HuH-7.5 (cell line): ENCODE measurements at places on chromosomes 16 and 17.

DNA sequence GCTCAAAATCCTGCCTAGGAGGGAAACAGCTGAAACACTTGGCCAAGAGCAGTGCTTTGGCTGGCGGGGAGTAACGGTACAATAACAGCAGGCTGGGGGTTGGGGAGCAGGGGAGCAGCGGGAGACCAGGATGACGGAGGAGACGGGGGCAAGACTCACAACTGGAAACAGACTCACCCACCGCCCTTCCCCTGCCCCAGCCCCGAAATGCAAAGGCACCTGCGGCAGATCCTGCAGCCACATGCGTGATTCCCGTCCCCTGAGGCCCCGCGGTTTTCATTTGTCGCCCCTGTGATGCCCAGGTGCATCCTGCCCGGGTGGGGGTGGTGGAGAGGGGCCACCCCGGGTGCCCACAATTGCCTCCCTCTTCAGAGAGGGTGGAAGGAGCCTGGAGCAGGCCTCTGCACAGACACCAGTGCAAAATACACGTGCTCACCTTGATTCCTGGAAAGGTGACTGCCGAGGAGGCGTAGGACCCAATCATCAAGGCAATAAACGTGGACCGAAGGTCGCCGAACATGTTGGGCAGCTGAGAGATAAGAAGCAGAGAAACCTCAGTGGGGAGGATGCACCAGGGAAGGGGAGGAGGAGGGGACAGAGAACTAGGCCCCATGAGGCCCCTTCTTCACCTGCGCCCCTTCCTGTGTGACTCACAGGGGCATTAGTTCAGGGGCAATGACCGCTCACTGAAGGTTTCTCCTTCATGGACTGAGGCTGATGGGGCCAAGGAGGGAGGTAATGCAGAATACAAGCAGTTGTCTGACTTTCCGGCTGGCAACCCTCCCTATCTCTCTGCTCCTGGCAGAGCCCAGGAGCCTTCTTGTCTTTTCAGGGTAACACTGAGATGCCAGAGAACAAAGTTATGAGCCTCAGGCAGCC is 30.4 kb upstream of the PITPNA start:
- DNase-seq: peak; percentile 54

DNA sequence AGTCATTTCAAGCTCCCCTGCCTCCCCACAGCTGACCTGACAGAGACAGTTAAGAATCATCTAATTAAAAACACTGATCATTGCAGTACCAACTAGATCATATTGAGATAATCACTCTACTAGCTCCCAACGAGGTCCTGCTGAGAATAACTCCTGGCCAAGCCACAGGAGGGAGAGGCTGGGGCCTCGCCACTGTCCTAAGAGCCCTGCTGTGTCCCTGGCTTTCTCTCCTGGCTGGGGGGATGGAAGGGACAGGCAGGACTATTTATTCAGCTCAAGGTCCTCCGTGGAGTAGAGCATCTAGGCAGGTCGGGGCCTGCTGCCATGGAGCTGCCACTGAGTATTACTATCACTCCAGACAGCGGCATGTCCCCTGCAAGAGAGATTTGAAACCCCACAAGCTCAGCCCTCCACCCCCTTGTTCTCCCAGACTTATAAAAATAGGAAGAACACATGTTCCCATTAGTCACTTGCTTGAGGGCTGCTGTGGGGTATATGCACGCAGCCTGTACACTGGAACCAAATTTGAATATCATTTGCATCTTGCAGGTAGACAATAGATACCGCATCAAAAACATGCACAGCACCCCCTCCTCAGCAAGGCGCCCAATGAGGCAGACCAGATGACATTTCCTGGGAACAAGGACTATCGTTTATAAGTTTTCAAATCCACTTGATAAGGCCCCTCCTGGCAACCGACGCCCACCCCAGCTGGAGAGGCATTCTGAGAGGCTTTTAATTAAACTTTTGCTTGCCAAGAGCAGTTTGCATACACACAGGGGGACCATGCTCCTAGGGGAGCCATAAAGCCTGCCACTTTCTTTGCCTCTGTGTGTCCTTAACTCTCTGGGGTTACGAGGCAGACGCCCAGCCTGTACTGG is 385.2 kb upstream of the ZFHX3 start:
- DNase-seq: no peak

DNA sequence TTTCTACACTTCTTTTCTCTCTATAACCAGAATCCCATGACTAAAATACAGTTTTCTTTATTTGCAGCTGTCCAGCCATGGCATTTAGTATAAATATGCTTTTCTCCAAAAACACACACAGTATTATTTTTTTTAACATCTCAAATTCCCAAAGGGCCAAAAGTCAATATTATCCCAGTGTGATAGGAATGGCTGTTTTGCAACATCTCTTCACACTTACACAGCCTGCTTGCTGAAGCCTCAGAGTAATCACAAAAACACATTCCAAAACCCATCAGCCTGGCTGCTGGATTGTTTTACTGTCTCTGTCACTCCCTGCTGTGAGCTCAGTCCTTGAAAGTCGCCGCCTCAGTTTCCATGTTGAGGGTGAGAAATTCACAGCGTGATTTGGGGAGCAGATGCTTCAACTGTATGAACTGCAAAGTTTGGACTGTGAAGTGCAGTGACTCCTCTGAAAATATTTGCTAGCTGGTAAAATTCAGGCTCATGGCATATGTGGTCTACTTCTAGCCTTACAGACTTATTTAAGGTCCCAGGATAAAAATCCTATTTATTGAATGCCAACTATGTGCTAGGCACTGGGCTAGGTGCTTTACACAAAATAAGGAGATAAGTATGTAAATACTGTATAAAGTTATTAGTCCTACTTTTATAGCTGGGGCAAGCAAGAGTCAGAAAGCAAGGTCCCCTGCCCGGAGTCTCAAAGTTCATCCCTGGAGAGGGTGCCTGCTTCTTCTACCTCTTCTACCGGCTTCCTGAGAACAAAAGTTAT is 116.5 kb downstream of the SOCS1 start:
- peak; percentile 62 for DNase-seq

- DNase-seq: no peak
Measured at GRCh38 chr17:16513873-16514272, 21.9 kb upstream of the LRRC75A start.

GRCh38 chr16:79954921-79955705 is 354.6 kb upstream of the MAF start:
- DNase-seq: no peak

DNA sequence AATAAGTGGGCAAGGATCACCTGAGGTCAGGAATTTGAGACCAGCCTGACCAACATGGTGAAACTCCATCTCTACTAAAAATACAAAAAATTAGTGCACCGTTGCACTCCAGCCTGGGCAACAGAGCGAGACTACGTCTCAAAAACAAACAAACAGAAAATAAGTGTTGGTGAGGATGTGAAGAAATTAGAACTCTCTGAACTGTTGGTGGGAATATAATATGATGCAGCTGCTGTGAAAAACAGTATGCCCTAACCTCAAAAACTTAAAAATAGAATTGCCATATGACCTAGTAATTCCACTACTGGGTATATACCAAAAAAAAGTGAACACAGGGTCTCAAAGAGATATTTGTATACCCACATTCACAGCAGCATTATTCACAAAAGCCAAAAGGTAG is 26.1 kb downstream of the GLG1 start:
- no peak for DNase-seq

GRCh38 chr17:17781591-17782496 is 54.9 kb downstream of the SREBF1 start:
- peak; percentile 37 for DNase-seq

- no peak for DNase-seq
Measured at GRCh38 chr17:82667668-82668000, 19.4 kb upstream of the WDR45B start.

DNA sequence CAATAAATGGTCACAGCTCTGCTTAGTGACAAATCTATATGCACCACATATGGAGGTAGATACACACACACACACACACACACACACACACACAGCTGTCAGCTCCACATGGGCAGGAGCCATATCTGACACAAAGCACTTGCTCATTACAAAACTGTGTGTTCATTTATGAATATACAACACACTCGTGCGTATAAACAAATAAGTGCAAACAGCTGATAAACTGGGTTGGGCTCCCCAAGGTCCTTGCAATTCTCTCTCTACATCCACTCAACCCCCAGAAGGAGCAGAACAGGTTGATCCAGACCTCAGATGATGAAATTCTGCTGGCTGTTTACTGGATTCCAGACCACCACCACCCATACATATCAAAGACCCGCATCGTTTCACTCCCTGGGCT is 140.7 kb downstream of the XYLT1 start:
- DNase-seq: no peak

- no peak for DNase-seq
Measured at GRCh38 chr17:5429191-5429887, 9.4 kb downstream of the RPAIN start.

DNA sequence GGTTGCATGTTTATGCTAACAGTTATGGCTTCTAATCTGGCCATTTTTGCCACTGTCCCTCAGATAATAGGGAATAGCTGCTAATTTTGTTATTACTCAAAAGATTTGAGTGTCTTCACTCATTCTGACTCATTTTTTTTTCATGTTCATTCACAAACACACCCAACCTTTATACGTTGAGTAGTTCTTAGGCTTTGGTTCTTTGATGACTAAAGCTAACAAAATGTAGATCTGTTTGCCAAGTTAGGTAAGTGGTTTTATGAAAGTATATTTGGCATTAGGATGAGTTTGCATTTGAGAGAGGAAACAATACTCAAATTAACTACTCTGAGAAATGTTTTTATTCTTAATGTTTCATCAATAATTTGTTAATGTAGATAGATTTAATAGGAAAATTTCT is 3.6 kb downstream of the MAP2K4 start:
- DNase-seq: no peak

DNA sequence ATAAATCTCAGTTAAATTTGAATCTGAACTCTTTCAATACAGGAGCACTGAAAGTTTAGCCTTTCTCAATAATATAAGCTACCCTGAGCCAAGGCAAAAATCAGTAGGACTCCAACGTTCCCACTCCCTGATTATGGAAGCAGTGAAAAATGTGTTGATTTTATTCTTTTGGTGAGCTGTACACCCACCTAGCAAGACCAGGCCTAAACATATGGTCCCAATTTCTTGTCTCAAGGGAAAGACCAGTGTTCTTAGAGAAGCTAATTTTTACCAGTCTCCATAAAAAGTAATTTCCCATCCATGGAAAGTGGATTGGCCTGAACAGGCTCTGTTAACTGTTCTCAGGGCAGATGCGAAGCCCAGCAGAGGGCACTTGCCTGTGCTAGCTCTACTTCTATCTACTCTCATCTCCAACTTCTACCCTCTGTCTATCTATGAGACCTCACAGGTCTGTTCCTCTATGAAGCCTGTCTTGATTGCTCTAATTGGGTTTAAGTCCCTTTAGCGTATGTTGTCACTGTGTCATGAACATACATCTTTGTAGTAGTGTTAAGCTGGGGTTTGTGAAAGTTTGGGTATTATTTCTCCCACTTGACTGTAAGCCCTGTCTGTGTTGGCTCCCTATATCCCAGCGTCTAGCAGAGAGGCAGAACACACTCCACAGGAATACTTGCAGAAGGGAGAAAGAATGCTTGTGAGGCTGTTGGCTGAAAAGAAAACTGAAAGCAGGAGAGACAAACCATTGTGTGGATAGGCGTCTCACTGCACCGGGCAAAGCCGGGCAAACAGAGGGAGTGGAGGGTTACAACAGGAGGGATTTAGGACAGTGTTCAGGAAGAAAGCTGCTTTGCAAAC is 167.1 kb upstream of the MAF start:
- no peak for DNase-seq

- no peak for DNase-seq
Measured at GRCh38 chr16:84050316-84050715, 7.7 kb upstream of the SLC38A8 start.

- no peak for DNase-seq
Measured at GRCh38 chr16:78773706-78774105, 674.3 kb downstream of the WWOX start.

GRCh38 chr17:27550974-27551505 is 79.9 kb upstream of the LGALS9 start:
- DNase-seq: no peak

GRCh38 chr17:80008383-80008840 is 27.3 kb downstream of the TBC1D16 start:
- DNase-seq: peak; percentile 89

- DNase-seq: no peak
Measured at GRCh38 chr16:72085002-72085401, 8.4 kb downstream of the TXNL4B start.

DNA sequence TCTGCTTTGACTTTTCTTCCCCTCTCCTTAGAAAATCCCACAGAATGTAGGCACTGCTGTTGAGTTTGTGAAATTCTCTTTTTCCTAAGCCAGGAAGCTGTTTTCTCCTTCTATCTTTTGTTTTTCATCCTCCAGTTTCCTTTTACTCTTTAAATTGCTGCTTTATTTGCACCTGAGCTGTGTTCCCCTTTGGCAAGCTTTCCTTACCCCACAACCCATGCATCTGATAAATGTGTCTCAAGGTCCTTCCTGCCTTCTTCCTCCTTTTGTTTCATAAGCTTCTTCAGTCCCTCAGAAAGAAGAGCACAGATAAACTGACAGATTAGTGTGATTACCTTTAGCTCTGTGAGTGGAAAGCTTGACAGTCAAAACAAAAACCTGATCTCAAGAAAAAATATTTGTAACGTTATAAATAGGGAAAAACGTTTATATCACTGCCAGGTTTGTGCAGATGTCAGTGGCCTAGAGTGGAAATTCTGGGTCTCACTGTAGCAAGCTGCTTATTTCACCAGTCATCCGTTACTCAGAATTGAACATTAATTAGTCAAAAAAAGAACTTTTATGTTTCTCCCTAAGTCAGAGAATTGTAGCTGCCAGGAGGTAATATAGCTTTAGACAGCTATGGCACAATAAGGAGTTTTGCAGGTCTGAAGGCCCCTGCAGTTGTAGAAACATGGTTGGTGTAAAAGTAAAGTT is 23.6 kb downstream of the GSDMB start:
- no peak for DNase-seq

DNA sequence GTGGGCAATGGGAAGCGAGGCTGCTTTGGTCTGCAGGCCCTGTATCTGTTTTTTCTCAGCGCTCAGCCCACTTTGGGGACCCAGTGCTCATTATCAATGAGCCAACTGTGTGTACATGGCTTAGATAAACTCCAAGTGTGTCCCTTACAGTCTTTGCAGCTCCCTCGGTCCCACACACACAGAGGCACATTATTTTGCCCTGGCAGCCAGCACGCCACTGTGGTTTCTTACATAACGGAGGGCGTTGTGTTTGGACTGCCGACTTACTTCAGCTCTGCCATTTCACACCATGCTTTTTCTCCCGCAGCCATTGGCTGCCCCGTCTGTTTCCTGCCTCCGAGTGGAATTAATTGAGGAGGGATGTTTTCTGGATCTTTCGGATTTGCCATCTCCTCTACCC is 56.5 kb upstream of the CLEC18A start:
- DNase-seq: no peak

GRCh38 chr17:8940866-8941471 is 24.5 kb downstream of the PIK3R5 start:
- DNase-seq: no peak
